ENCODE measurements at places on chromosomes 6 and 20.

DNA sequence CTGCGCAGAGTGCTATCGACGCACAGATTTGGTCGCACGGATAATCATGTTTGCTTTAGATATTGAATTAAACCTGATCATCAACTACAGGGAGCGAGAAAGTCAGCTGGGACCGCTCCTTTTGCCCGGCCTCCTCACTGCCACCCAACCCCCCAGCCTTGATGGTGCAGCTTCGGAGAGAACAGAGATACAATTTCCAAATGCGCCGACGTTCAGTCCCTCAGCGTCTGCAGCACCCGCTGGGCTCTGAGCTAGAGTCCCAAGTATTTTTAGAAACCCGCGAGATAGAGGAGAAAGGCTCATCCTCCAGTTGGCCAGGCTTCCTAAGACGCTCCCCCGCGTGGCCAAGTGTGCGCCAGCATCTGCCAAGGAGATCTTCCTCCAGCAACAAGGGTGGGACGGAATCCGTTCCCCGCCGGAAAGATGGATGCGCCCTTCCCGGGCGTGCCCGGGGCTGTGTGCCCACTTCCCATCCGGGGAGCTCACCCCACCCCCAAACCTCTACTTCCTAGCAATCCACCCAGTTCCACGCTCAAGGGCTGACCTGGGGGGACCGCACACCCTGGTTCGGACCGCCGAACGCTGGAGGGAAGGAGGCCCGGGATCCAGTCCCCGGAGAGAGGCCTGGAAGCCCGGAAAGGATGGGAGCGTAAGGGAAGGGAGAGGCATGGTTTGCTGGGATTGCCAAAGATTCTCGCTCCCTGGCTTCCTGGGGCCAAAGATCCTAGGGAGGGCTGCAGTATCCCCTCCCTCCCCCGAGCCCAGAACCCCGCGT is 4.1 kb downstream of the NKX2-2 start:
- no peak for DNase-seq

DNA sequence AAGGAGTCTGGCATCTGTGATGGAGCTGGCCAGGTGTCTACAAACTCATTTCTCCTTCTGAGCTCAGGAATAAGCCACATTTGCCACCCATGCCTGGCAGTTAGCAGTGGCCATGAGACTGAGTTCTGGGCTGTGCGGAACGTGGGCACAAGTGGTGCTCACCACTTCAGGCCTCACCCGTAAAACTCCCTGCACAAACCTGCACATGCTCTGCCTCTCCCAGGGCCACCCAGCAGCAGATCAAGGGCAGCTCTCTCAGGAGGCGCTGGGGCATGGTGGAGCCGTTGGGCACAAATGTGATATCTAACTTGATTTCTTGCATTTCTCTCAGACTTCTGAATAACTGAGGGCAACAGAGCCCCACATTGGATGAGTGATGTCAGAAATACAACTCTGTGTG is 269.5 kb downstream of the HIVEP2 start:
- no peak for DNase-seq

DNA sequence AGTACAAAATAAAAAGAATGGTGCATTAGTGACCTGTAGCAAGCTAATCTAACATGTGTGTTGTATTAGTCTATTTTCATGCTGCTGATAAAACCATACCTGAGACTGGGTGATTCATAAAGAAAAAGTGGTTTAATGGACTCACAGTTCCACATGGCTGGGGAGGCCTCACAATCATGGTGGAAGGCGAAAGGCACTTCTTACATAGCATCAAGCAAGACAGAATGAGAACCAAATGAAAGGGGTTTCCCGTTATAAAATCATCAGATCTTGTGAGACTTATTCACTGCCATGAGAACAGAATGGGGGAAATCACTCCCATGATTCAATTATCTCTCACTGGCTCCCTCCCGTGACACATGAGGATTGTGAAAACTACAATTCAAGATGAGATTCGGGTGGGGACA is 45.4 kb upstream of the AIG1 start:
- no peak for DNase-seq

DNA sequence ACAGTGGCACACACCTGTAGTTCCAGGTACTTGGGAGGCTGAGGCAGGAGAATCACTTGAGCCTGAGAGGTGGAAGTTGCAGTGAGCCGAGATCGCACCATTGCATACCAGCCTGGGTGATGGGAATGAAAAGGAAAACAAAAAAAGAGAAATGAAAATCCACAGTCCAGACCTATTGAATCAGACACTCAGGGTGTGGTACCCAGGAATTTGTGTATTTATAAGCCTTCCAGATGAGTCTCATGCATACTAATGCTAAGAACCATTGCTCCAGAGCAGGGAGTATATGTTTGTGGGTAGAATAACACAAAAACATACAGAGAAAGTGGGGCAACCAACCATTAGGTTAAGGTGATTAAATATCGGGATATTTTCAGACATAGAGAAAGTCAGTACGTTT is 36.1 kb upstream of the PLCB4 start:
- no peak for DNase-seq

- no peak for DNase-seq
Observed at GRCh38 chr6:64776359-64776758, 930.7 kb downstream of the EYS start.

GRCh38 chr20:49203746-49204145 is 15.5 kb upstream of the DDX27 start:
- DNase-seq = no peak

DNA sequence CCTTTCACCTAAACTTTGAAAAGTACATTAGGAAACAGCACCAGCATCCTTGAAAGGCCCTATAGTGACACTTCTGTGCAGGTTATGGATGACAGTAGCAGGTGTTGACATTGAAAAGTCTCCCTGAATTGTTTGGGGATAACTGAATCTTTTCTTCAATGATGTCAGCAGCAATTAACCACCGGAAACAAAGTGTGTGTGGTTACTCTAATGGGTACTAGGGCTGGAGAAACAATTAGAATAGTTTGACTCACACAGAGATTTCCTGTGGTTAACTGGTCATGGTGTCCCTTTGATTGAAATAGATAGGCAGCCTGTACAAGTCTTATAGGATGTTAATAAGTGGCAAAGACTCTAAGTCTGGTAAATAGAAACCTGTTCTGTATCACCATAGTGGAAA is 189.1 kb downstream of the TBX18 start:
- no peak for DNase-seq

DNA sequence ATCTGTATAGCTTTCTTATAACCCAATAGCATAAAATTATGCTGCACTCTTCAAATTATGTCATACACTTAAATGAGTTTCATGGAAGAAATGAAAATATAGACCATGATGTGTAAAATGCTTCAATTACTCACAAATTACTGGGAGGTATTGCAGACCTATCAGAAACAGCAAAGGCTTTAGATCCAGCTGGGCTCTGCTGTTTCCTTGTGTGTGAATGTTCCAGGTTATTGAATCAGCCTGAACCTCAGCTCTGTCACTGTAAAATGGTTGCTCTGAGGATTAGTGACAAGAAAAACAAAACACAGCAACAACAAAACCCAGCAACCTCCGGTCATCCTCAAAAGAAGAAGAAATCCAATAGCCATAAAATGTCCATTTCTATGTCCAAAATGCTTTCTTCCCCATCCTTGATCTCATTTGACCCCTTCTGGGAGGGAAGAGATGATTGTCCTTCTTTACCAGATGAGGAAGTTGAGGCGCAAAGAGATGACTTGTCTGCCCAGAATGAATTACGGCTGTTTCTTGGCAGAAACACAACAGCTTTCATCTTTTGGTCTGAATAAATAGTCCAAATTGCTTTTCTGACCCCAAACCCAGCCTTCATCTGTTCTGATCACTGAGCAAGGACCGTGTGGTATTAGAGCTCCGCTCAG is 42.2 kb upstream of the TGM6 start:
- no peak for DNase-seq

- no peak for DNase-seq
Observed at GRCh38 chr20:10786678-10787077, 112.9 kb upstream of the JAG1 start.

GRCh38 chr6:34917626-34918285 is 28.7 kb downstream of the ANKS1A start:
- no peak for DNase-seq

DNA sequence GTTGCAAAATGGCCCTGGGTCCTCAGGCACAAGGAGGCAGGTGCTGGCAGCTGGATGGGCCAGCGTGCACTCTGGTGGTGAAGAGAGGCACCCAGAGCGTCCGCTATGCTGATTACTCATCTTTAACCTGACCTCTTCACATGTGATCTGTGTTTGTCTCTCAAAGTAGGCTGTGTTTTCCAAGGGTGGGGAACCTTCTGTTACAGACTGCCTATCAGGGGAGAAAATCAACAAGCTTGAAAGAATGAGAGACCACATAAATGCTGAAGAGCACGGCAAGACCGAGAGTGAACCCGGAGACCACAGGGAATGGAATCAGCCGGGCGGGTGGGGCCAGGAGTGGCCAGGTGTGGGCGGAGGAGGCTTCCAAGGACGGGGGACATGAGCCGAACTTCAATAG is 16.2 kb downstream of the BNIP5 start:
- no peak for DNase-seq

DNA sequence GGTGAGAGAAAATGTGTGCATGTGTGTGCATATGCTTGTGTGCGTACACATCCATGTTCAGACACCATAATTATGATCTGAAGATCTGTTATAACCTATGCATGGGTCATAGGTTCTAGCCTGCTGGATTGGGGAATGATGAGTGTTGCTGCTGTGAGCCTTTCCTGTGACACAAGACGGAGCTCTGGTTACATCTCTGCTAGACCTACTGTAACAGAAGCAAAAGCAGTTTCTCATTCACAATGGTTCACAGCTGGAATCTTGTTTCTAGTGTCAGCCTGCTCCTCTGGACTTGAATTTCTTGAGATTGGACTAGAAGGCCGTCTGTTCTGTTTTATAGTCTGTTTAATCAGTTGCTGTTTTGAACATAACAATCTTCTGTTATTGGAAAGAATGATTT is 40.1 kb downstream of the DEFB114 start:
- DNase-seq = no peak

DNA sequence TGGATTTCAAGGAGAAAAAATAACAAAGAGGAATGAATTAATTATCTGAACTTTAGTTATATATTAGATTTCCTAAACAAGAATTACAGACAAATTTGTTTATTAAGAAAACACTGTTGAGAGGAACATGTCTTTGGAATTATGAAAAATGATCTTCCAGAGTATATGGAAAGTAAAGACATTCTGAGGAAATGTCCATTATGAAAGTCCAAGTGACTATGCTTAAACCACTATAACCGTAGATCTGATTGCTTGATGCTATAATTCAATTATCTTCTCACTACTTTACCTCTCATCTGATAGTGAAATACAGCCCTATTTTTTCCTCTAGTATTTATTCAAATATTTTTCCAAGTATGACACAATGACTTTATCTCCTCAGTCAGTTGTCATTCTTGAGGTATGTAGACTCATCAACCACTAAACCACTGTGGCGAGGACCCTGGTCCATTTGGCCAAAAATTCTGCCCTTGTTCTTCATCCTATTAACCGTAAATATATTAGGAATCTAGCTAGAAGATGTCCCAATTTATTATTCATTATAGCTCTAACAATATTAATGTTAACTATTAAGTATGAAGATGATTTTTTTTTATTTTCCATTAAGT is 37.3 kb upstream of the AHI1 start:
- no peak for DNase-seq

DNA sequence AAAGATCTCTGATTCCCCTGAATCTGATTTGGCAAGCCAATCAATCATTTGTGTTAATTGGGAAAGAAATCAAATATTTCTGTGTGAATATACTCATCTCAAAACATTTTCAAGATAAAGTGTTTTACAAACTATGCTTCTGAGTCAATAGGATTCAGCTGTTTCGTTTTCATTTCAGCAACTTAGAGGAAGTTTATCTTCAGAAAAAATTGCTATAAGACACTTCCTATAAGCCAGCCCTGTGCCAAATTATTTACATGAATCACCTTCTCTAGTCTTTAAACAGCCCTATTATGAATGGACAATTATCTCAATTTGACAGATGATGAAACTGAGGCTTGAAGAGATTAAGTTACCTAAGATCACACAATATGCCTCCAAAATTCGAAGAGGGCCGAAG is 10.9 kb downstream of the DEFB129 start:
- DNase-seq = no peak

GRCh38 chr6:131819572-131820124 is 11.8 kb downstream of the ENPP1 start:
- DNase-seq = no peak

DNA sequence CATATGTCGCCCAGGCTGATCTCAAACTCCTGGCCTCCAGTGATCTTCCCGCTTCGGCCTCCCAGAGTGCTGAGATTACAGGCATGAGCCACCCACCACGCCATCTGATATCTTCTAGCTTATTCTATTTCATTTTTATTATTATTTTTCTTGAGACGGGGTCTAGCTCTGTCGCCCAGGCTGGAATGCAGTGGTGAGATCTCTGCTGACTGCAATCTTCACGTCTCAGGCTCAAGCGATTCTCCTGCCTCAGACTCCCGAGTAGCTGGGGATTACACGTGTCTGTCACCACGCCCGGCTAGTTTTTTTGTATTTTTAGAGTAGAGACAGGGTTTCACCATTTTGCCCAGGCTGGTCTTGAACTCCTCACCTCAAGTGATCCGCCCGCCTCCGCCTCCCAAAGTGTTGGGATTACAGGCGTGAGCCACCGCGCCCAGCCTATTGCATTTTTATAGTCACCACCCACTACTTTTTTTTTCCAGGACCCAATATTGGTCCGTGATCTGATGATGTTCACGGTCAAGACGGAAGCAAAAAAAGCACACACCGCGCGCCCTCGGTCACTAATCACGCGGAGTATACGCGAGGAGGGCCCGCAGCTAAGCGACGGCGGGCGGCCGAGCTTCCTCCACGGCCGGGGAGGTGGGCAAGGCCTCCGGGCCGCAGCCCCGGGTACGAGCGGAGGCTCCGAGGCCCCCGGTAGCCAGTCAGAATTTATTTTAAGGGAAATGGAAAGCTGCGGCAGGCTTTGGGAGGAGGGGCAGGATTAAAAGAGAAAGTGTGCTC is 1.1 kb upstream of the LSM14B start:
- DNase-seq = no peak

DNA sequence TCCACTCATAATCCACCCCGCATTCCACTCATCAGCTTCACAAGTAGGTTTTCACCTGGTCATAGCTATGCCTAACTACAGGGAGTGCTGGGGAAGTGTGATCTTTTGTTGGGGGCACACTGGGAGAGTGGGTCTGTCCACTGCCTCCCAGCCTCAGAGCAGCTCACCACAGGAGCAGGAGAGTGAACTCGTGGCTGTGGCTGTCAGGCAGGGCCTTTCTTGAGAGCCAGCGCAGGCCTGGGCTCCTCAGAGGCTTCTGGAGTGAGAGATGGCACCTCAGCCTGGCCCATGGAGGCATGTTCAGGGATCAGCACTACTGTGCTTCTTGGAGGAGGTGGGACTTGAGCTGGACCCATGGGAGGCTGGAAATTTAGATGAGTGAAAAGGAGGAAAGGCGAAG is 4.0 kb upstream of the GNRH2 start:
- no peak for DNase-seq

- DNase-seq = no peak
Observed at GRCh38 chr20:63065911-63066310, 59.1 kb upstream of the BHLHE23 start.

- no peak for DNase-seq
Observed at GRCh38 chr20:51327251-51327841, 215.2 kb downstream of the NFATC2 start.

GRCh38 chr6:1993042-1993441 is 252.4 kb downstream of the GMDS start:
- DNase-seq = no peak

- no peak for DNase-seq
Observed at GRCh38 chr6:83958241-83958685, 75.3 kb upstream of the MRAP2 start.

- no peak for DNase-seq
Observed at GRCh38 chr6:132060591-132060990, 109.4 kb upstream of the CCN2 start.

Measured in GM18507 (cell line).